ENCODE measurements at places on chromosomes 12 and 14. TPM values are rescaled to one million over a fixed set of nuclear protein-coding genes. Genes with fewer than 3 reads are reported as not detected.
A peak's percentile ranks its signal among the peaks of the same experiment; 100 is the strongest.

DNA sequence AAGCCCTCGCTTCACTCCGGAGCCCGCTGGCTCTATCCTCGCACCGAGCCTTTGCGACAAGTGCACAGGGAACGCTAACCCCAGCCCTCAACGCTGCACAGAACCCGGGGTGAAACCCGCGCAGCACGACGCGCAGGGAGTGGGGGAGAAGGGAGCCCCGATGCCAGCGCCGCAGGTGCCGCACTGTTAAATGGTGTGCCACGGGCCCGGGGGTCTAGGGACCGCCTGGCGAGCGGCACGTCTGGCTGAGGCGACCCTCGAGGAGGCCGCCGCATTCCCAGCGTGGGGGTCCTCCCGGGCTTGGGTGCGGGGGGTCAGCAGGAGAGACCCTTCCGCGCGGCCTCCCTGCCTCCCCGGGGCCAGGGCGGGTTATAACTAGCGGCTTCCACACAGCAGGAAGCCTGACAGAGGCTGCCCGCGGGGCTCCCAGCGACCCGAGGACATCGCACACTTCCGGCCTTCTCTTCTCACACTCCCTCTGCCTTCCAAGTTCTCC is 23.8 kb upstream of the LRTM2 start:
- DNase-seq: peak; percentile 90

GRCh38 chr12:97275728-97276590 is 186.6 kb upstream of the RMST start:
- DNase-seq: no peak

DNA sequence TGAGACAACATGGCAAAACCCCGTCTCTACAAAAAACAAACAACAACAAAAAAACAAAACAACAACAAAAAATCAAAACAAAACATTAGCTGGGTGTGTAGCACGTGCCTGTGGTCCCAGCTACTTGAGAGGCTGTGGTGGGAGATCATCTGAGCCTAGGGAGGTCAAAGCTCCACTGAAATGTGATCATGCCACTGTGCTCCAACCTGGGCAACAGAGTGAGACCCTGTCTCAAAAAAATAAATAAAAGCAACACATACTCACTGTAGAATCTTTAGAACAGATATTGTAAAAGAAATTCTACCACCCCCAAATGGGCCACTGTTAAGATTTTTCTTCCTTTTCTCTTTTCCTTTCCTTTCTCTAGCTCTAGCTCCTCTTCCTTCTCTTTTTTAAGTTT is 26.3 kb downstream of the SLC38A1 start:
- no peak for DNase-seq

SERPINA10 gene
- not detected for total RNA-seq
